CD4-positive, alpha-beta T cell (primary cell): ENCODE measurements at places on chromosomes 7 and 10.

DNA sequence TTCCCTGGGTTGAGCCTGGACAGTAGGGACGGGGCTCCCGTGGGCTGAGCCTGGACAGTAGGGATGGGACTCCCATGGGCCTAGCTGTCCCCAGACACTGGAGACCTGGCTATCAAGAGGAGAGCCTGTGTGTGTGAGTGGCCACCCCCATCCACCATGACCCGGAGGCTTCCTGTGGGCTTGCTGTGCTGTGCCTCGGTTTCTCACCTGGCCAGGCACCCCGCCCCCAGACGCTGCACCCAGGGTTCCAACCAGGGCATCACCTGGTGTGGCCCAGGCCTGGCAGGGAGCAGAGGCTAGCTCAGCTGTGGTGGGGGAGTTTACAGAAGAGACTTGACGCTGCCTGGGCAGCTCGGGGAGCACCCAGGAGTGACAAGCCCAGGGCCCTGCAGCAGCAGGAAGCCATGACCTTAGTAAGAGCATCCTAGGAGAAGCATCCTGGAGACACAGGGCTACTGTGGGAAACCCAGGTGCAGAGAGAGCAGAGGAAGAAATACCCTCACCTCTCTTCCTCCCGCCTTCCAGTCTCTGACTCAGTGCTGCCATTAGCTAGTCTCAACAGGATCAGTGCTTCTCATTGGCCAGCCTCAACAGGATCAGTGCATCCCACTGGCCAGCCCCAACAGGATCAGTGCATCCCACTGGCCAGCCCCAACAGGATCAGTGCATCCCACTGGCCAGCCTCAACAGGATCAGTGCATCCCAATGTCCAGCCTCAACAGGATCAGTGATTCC, 61.0 kb downstream of the PDGFA start:
- DNase-seq, result no peak

DNA sequence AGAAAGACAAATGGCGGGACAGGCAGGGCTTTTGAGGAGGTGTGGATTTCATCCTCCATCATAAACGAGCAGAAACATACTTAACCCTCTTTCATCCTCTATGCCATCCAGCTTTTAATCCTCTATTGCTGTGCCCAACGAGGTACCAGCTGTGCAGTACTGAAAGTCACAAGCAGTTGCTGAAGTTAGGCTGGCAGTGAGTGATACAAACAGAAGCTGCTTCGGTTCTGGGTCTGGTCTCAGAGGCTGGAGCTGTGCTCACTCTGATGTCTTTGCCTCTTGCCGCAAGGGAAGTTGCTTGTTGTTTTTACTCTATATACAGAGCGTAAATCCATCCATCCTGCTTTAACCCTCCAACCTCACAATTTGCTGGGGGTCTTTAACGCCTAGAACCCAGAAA, 235.2 kb downstream of the CELF2 start:
- no peak for DNase-seq

DNA sequence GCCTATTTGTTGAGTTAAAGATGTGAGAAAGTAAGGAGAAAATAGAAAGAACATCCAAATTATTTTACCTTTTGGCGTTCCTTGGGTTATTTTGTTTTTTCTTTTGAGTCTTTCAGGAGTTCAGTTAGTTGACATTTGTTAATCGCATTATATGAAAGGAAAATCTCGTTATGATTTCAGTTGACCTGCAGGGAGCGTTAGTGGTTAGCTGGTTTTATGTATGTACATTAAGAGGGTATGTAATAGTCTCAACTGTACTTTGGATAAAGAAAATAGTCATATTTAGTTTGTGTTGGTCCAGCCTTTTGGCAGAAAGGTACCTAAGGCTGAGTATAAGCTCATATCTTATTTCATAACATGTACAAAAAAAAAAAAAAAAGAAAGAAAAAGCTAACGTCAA, 4.0 kb downstream of the BMPER start:
- no peak for DNase-seq

GRCh38 chr7:41928166-41928565, 225.3 kb upstream of the INHBA start:
- no peak for DNase-seq

- no peak for DNase-seq
Observed at GRCh38 chr7:140005341-140005740, 57.4 kb downstream of the PARP12 start.

GRCh38 chr10:12382956-12383531, 33.7 kb downstream of the CAMK1D start:
- no peak for DNase-seq

- DNase-seq, result no peak
Observed at GRCh38 chr10:133154996-133155778, 4.8 kb upstream of the KNDC1 start.

- no peak for DNase-seq
Observed at GRCh38 chr10:10020945-10021344, 996.7 kb upstream of the CELF2 start.

DNA sequence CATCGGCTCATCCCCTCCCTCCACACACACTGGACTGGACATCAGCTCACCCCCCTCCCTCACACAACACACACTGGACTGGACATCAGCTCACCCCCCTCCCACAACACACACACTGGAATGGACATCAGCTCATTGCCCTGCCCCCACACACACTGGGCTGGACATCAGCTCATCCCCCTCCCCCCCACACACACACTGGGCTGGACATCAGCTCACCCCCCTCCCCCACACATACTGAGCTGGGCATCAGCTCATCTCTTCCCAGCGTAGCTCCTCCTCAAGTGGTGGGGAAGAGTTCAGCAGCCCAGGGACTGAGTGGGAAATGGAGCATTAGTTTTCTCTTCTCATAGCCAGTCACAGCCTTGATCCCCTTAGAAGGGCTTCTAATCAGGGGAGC, 58.1 kb upstream of the WDR11 start:
- DNase-seq, result no peak

DNA sequence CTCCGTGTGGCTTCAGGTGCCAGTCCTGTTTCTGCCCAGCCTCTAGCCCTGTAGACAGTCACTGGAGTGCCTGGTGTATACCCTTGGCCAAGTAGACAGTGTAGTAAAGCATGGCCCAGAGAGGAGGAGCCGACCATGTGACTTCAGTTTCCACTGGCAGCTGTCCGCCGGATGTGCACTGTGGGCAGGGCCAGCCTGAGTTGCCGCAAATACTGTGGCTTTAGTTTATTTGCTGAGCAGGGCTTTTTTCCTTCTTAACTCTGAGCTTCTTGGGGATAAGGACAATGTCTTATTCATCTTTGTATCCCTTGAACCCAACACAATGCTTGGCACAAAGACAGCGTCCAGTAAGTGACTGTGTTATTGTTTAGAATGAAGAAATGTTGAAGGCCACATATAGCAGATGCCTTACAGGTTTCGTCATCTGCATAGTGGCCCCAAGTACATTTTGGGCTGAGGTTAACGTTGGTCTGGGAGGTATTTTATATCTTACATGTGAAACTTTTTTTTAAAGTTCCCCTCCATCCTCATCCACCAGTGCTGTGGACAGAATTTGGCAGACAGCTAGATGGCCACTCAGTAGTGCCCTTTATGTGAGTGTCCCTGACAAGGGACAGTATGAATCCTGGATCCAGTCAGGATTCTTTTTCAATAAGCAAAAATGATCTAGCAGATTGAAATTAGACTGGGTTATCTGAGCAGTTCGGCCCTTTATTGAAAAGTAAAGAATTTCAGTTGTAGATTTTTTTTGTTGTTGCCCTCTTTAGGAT, 40.6 kb downstream of the CYP17A1 start:
- DNase-seq, result peak; percentile 52

GRCh38 chr10:47406870-47407691, 23.0 kb upstream of the ZNF488 start:
- DNase-seq, result no peak

DNA sequence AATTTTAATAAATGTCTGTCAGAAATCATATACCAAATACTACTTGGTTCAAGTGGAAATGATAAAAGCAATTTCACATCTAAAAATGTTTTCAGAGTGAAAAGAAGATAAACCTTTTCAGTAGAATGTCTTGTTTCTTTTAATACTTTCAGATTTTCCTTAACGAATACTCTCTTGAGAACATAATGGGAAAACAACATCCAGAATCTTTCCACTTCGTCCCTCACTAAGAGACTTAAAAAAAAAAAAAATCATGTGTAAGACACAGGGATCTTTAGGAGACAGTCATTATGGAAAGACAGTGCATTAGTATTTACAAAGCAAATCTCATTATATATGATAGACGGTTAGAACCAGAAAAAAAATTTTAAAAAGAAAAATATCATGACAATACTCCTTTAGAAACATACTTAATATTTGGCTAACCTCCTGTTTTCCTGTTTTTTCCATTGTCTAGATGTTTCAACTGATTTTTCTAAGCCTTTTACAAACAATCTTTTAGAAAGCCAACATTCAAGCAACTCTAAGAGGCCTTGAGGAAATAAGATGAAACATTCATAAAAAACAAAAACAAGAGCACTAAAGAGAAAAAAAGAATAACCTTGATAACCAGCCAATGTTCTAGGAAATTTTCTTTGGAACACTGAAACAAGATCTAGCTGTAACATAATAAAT, 339.9 kb upstream of the LRRN3 start:
- no peak for DNase-seq

DNA sequence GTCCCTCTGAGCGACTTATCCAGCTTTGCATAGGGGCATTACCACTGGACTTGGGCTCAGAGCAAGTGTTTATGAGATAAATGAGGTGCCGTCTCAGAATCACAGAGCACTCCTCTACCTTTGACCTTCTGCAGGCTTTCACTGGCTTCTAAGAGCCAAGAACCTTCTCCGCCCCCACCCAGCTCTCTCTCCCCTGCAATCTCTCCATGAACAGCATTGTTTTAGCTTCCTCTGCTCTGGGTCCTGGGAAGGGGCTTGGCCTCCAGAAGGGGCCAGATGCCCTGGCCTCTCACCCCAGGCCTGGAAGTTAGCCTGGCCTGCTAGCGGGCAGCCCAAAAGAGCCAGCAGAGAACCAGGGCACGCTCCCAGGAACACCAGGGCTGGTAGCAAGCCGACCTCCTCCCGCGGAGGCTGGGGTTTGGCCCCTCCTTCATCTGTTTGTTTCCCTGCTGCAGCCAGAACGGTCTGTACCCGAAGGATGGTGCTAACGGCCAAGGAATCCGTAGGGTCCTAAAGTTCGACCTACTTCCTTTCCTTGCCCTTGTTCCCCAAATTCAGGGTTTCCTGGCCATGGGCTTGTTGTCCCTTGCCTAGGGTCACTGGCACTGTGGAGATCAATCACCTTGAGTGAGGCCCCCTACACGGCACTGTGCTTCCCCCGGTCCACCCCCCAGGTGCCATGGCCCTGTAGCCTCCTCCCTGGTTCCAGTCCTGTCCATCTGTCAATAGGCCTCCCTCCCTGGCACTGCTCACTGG, 18.7 kb upstream of the DDIT4 start:
- DNase-seq, result no peak

GRCh38 chr7:831596-832166, 595 bp upstream of the SUN1 start:
- no peak for DNase-seq

GRCh38 chr7:130904792-130905191, 170.8 kb upstream of the KLF14 start:
- no peak for DNase-seq

DNA sequence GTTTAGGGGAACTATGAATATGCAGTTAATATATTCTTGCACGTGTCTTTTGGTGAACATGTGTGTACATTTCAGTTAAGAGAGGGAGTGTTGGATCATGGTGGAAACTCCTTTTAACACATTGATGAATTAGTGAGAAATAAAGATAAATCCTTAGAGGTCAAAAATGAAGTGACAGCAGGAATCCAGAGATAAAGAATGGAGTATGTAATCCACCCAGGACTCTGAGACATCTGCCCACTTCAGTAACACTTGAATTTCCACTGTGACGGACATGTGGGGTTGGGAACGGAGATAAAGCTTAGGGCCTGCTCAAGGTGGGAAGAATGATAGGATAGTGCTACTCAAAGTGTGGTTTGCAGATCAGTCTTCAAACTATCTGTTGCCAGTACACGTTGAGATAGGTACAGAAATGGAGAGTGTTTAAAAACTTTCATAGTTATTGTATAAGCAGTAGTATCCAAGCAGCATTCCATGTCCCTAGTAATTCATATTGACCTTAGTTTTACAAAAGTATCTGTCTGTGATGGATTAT, 6.6 kb upstream of the RELN start:
- no peak for DNase-seq

- no peak for DNase-seq
Observed at GRCh38 chr7:23431702-23432199, 38.5 kb downstream of the IGF2BP3 start.

DNA sequence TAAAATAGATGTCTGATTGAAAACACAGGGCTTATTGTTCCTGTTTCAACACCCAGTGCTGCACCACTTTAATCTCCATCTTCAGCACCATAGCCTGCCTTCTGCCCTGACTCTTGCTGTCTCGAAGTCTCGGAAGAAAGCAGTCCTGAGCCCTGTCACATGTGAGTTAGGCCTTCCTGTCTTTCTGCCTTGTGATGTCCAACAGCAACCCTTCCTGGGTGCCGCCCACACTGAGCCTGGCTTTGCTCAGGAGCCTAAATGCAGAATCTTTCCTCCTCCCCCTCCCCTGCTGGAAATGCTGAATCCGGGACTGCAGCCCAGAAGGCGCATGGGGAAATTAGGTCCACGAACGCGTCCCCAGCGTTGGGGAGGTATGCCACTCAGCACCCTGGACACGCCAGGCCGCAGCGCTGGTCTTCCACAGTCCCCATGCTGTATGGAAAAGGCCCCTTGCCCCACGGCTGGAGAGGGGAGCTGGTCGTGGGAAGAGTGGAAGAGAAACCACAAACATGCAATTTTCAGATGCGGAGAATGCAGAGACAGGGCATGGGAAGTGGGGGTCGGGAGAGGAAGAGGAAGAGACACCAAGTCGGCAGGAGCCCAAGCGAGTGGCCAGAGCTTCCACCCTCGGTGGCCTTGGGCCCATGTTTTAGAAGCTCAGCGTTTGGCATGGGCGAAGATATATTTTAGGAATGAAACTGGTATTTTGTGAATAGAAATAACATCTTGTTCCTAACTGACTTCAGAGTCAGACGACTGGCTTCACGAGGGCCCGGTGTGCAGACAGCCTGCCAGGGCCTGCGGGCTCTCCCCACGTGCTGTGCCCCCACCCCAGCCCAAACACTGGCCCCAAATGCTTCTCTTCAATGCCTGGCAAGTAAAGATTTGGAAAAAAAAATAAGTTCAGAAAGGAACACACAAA, 656.1 kb upstream of the FOXK1 start:
- no peak for DNase-seq

DNA sequence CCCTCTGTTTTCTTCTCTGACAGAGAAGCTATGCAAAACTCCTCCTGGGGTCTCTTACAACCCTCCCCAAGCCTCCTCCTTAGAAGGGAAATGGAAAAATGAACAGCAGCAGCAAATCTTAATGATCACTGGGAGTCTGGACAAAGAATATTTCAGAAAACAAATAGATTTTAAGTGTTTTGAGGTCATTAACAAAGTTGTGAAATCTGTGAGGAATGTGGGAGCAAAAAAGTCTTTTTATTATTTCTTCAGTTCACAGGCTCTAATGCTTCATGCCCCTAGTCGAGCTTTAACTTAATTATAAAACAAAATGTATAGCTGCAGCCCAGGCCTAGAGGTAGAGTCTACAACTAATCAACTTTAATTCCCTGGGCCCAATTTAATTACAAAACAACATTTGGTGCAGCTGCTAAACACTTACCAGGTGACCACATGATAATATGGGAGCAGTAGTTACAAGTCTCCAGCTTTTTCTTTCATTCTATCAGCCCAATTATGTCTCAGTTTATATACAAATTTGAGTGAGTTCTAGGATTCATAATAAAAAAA, 293.2 kb downstream of the THSD7A start:
- no peak for DNase-seq
